Activated CD8-positive, alpha-beta memory T cell treated with anti-CD3 and anti-CD28 coated beads, Interleukin-2, amount 50 U/mL, for 4 hours (primary cell): ENCODE measurements at places on chromosomes 3 and 15.

GRCh38 chr3:141083836-141084649, 32.9 kb downstream of the SPSB4 start:
- DNase-seq = no peak

GRCh38 chr15:78730955-78731354, 80.3 kb downstream of the ADAMTS7 start:
- DNase-seq = no peak

- DNase-seq = no peak
Measured at GRCh38 chr15:33150431-33150941, 44.0 kb downstream of the FMN1 start.

GRCh38 chr3:4471907-4472306, 4.8 kb upstream of the SUMF1 start:
- DNase-seq = no peak

GRCh38 chr15:80478075-80478474, 73.9 kb downstream of the ARNT2 start:
- no peak for DNase-seq

DNA sequence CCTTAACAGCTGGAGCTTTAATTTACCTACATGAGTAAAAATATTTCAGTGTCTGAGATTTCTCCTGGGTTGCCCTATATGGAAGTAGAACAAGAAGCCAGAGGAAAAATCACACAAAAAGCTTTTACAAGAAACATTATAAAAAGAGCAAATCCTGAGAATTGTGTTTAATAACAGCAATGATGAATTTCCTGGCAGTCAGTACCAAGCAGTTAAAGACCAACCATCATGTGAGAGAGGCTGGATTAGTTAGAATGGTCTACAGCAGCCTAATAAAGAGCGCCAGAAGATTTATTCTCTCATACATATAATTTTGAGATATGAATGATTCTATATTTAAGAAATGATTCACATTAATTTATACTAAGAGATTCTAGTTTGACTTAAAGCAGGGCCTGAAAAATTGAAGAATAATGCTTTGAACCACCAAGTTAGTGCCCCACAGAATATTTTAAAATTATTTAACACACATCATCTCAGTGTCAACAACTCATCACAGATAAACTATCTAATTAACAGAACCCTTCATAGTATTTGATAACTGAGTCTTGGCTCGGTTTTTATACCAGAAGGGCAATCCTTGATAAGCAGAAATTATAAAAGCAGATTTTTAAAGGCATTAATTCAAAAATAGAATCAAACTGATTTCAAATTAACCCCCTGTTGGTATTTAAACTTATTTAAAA, 59.9 kb upstream of the DPH6 start:
- no peak for DNase-seq

GRCh38 chr3:122030381-122031122, 8.5 kb upstream of the ILDR1 start:
- DNase-seq = no peak

DNA sequence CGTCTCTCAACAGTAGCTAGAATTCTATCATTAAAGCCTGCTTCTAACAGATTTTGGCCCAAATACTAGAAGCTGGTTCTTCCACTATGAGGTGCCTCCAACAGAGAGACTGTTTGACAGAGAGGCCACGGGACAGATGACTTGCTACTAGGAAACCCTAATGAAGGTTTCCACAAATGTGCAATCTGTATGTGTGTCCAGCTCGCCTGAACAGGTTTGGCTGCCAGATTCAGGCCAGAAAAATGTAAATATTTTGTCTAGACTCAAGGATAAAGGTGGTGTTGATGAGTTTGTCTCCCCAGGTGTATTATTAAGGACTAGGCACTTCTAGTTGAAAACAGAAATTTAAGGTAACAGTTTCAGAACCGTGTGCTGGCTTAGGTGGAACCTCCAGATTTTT, 91.6 kb upstream of the TRIM42 start:
- no peak for DNase-seq

- DNase-seq = no peak
Measured at GRCh38 chr3:150627557-150627956, 24.4 kb downstream of the SELENOT start.

GRCh38 chr15:64547275-64547674, 86.9 kb downstream of the ZNF609 start:
- DNase-seq = no peak

DNA sequence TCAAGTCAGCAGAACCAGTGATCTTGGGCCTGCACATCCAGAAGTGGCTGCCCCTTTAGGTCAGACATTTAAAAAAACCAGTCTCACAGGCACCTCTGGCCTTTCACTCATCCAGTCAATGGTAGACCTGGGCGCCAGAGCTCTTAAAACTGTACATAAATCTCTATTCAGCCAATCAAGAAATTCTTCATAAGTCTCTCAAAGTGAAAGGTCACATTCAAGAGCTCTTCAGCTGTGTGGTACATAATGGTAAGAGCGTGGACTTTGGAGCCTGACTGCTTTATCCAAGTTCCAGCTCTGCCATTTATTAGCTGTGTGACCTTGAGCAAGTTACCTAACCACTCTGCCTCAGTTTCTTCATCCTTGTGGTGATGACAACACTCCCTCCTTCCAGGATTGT, 22.3 kb upstream of the MORF4L1 start:
- DNase-seq = no peak

GRCh38 chr3:98555025-98555379, 23.2 kb downstream of the GPR15 start:
- no peak for DNase-seq

GRCh38 chr3:56799251-56799882, 2.4 kb downstream of the ARHGEF3 start:
- no peak for DNase-seq

DNA sequence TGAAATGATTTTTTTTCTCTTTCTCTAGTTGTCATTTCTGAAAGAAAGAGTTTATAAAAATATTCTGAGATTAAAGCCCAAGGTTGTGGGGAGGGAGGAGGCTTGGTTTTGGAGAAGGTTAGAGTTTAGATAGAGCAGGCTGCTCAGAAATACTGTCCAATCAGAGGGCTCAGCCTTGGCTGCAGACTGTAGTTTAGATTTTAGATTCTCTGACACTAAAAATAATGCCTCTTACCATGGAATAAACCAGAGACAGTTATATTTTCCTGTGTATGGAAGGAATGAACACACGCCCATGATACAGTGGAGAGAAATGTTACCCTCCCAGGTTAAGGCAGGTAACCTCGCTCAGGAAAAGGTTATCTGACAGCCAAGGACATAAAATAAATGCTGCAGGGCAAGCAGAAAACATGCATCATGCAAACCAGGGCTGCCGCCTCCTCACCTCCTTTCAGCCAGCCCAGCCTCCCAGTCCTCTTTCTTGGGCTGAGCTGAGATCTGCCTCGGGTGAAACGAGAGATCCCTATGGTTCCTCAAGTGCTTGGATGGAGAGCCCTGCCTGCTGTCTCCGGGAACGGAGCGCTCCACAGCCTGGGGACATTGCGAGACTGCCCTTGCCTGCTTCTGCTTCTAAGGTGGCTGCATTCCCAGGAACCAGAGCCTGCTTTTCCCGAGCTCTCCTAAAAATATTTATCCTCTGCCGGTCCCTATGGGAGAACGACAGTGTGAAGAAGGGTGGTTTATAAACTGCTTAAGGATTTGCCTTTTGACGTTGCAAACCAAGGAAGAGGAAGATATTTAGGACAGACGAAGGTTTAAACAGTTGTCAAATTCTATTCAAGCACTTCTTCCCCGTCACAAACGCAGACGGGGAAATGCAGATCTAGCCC, 848 bp downstream of the NCEH1 start:
- peak; percentile 14 for DNase-seq

GRCh38 chr15:60095711-60096110, 91.6 kb downstream of the FOXB1 start:
- DNase-seq = no peak

GRCh38 chr3:134328147-134328591, 46.1 kb downstream of the AMOTL2 start:
- no peak for DNase-seq

GRCh38 chr3:65888980-65889706, 149.6 kb downstream of the MAGI1 start:
- DNase-seq = no peak

DNA sequence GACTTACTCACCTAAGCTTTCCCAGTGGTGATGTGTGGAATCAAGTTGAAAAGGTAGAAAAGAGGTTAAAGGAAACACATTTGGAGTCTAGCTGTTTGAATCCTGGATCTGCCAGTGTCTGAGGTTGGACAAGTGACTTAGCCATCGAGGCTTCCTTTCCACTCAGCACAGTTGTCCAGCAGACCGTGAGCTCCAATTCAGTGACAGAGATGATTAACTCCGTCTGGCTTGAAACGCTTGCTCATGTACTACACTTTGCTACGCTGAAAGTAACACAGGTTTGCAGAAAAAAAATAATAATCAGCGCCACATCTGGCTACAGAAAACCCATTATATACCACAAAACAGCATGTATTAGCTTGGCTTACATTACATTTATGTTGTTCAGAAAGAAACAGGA, 364.9 kb upstream of the MCTP2 start:
- DNase-seq = no peak

GRCh38 chr15:69561071-69561784, 108.6 kb downstream of the RPLP1 start:
- DNase-seq = no peak

- DNase-seq = peak; percentile 72
Measured at GRCh38 chr3:30768703-30769550, 125.5 kb downstream of the GADL1 start.

DNA sequence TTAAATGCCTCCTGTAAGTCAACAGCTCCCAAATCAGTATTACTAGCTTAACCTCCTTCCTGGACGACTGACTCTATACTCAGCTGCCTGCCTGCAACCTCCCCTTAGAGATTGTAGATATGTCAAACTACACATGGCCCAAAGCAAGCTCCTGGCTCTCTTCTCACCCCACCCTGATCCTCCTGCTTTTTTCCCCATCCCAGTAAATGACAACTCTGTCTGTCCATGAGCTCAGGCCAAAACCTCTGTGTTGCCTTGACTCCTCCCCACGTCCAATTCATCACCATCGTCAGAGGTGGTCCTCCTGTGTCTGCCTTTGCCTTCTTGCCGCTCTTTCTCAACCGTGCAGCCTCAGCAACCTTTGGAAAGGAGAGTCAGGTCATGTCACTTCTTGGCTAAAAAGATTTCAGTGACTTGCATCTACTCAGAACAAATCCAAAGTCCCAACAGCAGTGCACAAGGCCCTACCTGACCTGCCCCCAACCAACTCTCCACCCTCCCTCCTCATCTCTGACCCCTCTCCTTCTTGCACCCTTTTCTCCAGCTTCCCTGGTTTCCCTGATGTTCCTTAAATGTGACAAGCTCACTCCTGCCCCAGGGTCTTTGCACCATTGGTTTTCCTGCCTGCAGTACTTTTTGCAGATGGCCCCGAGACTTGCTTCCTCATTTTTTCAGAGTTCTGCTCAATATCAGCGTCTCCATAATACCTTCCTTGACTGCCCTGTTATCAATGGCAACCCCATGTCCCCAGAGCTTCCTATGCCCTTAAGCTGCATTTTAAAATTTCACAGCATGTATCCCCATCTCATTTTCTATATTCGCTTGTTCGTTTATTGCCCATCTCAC, 52.8 kb downstream of the LSM3 start:
- no peak for DNase-seq
